Neural progenitor cell (in vitro differentiated cells): ENCODE measurements at places on chromosomes 13 and 19. TPM values are rescaled to one million over a fixed set of nuclear protein-coding genes. Genes with fewer than 3 reads are reported as not detected.

- H3K27ac ChIP-seq = no peak overlapping the region
- no peaks in the 10 kb centered on the region for H3K4me1 ChIP-seq
- no peaks in the 10 kb centered on the region for H3K36me3 ChIP-seq
- H3K27me3 ChIP-seq = no peaks in the 10 kb centered on the region
- no peak for DNase-seq
- H3K4me3 ChIP-seq = no peak overlapping the region
Observed at GRCh38 chr13:90839061-90839460, 508.4 kb upstream of the MIR17HG start.

DNA sequence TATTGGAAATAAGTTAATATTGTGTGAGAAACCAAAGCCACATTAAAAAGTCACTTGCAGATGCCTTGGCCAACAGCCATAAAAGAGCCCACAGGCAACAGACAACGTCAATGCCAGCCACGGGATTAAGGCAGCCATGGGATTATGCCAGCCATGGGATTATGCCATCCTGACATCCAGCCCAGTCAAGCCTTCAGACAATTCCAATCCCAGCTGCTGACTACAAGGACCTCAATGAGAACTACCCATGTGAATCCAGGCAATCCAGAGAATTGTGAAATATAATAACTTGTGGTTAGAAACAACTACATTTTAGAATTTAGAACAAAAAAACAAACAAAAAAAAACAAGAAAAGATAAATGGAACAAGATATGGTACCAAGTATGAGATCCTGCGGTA is 356.6 kb downstream of the EFNB2 start:
- DNase-seq = no peak
- no peaks in the 10 kb centered on the region for H3K27me3 ChIP-seq
- H3K36me3 ChIP-seq = no peaks in the 10 kb centered on the region
- no peaks in the 10 kb centered on the region for H3K4me1 ChIP-seq

GRCh38 chr19:48510421-48511268 is 990 bp downstream of the LMTK3 start:
- no peaks in the 10 kb centered on the region for H3K36me3 ChIP-seq
- DNase-seq = peak; percentile 87
- no peak overlapping the region for H3K27ac ChIP-seq

GRCh38 chr19:56538761-56539263 is at the start of gene ZFP28:
Gene ZFP28 (plus strand): TSS chr19:56538948. CDS start chr19:56539019, 71 bp downstream.
- no peaks in the 10 kb centered on the region for H3K4me1 ChIP-seq
- H3K4me3 ChIP-seq = peak within 1 kb of the TSS; percentile 99
- DNase-seq = no peak
- H3K27ac ChIP-seq = no peak within 1 kb of the TSS
- no peaks in the 10 kb centered on the region for H3K27me3 ChIP-seq
- H3K36me3 ChIP-seq = peaks cover 5% of the 10 kb centered on the region

GPC5 gene
- 0.07 and 0.77 TPM in 2 replicates for total RNA-seq

PROZ gene
- total RNA-seq = not detected in 2 replicates

GATAD2A gene
- 37.9 and 49.8 TPM in 2 replicates for total RNA-seq

KLK3 gene
- not detected in 2 replicates for total RNA-seq
